ENCODE measurements at places on chromosomes 13 and 19.

- no peak for DNase-seq
Observed at GRCh38 chr19:2841855-2842574, 740 bp downstream of the ZNF555 start.

GRCh38 chr19:45477713-45478453 is 10.1 kb downstream of the FOSB start:
- DNase-seq, result no peak

DNA sequence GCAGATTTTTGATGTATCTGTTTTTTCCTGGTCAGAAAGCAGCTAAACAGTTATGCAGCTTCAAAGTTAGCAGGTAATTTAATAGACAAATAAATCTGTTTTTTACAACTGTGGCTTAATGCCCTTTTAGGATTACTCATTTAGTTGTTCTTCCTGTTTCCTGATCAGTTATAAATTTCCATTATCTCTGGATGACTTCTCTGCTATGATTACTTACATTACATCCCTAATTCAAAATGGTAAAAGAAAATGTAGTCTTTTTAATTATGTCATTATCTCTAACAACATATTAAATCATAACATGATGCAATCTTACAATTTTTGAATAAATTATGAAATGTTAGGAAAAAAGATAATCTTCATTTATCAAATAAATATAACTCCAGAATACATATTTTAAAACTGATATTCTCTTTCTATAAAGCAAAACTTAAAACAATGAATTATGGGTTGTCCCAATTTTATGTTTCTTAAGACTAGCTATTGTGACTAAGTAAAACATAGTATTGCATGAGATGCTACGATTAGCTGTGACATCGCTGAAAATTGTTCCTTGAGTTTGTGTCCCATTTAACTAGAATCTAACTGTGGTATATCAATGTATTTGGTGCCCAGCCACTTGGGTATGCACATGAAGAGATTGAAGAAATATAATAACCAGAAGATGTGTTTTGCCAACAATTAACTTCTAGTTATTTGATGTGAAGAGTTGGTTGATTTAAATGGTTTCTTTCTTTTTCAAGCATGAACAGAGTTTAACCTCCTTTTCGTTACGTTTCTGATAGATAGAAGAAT is 605.3 kb upstream of the SPRY2 start:
- no peak for DNase-seq

- DNase-seq, result no peak
Observed at GRCh38 chr13:45823583-45823982, 28.0 kb downstream of the SIAH3 start.

DNA sequence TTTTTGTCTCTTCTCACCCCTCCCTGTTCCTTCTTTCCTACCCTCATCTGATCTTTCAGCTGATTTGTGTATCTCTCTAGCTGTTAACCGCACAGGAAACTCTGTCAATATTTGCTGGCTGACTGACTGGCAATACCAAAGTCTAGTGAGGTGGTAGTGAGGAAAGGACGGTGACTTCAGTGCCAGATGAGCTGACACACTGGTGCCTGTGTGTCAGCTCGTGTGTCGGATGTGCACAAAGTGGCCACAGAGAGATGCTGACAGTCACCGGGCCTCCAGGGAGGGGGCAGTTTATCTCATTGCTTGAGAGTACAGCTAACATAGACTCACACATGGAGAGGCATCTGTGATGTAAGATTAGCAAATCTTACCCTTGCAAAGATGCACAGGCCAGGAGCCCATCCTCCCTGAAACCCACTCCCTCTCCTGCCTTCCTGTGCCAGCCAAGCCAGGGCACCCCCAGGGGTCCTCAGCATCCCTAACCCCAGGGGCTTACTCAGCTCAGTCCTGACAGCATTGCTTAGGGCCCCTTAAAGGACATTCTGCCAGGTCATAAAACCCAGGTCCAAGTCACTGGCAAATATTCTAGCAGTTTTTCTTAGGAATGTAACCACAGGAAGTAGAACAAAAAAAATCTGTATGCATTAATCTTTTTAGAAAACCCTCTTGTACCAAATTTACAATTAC is 80.2 kb downstream of the SHISA2 start:
- no peak for DNase-seq

- DNase-seq, result no peak
Observed at GRCh38 chr13:111662451-111662850, 342.0 kb downstream of the TEX29 start.

DNA sequence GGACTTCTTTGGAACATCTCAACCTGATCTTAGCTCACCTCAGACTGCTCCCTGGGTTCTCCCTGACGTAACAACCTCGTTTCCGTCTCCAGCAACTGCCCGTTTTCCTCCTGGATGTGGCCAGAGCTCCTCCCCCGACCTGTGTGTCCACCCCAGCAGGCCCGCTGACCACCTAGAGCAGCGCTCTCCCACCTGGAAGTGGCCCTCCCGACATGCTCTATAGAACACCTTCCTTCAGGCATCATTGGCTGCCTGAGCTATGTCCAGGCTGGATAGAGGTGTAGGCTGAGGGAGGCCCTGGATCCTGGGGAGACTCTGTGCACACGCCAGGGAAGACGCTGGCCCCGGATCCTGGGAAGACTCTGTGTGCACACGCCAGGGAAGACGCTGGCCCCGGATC is 81.3 kb downstream of the TEX29 start:
- no peak for DNase-seq

DNA sequence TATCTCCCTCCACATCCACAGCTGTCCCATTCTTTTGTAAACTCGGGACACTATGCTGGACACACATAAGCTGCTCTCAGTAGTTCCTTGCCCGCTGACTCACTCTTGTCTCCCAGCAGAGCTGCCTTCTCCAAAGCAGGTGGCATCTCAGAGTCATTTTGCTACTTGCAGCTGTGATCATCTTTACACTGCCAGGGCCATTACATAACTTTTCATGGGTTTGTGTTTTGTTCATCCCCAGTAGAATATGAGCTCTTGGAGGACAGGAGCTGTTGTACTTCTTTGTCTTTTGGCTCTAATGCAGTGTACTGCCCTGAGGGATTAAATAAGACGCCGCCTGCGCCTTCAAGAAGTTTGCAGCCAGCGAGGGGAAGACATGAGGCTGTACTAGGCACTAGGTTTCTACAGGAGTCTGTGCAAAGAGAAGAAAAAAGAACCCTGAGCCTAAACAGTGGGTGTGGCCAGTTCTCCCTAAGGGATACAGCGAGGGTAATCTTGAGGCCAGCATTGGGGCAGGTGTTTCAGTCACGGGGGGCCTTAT is 40.8 kb upstream of the GPR183 start:
- DNase-seq, result no peak

GRCh38 chr13:29453617-29454011 is 141.9 kb downstream of the SLC7A1 start:
- DNase-seq, result no peak

DNA sequence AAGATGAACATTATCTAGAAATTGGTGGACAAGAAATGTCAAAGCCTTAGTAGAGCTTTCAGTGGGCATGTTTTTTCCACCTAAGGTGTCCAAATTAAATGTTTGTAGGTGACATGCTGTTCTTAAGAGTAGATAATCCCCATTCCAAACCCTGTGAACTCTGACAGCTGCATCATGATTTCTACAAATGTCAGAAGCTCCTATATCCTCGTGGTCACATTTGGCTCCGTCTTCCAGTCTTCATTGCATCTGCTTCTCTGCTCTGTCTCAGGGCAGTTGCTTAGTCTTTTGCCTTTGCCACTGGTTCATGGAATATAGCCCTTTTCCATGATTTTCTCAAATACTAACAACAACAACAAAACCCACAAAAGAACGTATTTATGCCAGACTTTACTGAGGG is 234.5 kb downstream of the DLEU7 start:
- no peak for DNase-seq

- no peak for DNase-seq
Observed at GRCh38 chr13:88288326-88288725, 617.2 kb downstream of the SLITRK5 start.

DNA sequence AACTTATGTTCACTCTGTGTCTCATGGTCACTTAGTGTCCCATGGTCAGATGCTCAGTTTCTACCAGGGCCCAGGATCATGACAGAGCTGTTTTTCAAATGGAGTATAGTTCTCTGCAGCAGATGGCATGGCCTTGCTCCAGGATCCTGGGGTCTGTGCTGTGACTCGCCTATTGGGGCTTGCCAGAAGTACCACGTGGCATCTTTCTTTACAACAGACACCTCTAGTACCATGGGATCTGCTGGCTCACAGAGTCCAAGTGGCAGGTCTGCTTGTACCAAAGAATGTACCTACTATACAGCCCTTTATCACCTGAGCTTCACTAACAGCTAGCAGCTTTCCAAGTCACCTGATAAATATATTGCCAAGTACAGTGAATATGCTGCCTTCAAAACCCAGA is 6.0 kb upstream of the RNF6 start:
- no peak for DNase-seq

DNA sequence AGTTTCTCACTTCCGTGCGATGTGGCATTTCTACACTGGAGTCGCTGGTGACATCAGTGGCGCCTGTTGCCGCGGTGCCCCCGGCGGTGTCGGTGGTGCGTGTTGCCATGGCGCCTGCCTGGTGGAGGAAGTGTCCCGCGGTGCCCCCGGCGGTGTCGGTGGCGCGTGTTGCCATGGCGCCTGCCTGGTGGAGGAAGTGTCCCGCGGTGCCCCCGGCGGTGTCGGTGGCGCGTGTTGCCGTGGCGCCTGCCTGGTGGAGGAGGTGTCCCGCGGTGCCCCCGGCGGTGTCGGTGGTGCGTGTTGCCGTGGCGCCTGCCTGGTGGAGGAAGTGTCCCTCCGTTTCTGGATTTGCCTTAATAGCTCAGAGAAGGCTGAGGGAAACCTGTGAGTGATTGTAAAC is 127.6 kb downstream of the KDM4B start:
- DNase-seq, result no peak

Data from NK-92 treated with Interleukin-12 subunit alpha and Interleukin-12 subunit beta, amount 100 ng/mL, for 24 hours (cell line).